ENCODE measurements at places on chromosomes 16 and 17.

- DNase-seq: no peak
Measured at GRCh38 chr16:70470927-70471341, 16.5 kb downstream of the FCSK start.

DNA sequence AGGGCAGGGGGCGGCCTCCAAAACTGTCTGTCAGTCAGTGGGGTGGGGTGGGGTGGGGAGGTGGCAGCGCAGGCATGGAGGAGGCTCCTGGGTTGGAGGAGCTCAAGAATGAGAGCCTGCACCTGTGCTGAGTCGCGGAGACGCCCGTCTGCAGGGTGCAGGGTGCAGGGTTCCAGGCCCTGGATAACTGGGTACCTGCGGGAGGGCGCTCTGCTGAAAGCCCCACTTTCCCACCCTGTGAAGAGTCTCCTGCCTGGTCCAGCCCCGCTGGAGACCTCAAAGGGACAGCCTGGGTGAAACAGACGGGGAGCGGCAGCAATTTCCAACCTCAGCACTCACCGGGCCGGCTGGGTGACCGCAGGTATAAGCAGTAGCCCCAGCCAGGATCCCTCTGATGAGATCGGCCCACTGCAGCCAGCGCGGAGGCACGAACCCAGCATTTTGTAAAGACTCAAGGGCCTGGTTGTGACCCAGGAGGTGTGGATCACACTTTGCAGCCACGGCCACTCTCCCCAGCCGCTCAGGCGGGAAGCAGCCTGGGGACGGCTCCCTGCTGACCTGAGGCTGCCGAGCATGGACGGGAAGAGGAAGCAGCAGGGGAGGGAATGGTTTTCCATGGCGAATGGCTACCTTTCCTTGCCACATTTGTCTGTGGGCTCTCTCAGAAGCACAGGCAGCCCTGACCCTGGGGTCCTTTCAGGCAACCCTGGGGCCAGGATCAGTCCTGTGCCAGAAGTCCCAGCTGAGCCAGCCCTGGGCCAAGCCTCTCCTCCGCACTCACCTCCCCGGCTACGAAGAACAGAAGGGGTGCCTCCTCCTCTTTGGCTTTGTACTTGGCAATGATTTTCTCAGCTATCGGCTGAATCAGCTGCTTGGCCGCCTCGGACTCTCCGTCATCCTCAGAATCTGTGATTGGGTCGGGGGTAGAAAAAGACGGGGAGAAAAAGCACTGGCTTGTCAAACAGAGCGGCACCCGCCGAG lies 21.0 kb downstream of the MRM3 start:
- DNase-seq: no peak

- no peak for DNase-seq
Measured at GRCh38 chr16:51719376-51719775, 568.3 kb upstream of the SALL1 start.

GRCh38 chr17:76141212-76142038 lies at the start of gene FOXJ1:
Gene FOXJ1 (minus strand): TSS chr17:76141245. CDS start chr17:76140395, 850 bp downstream.
- DNase-seq: peak; percentile 83

DNA sequence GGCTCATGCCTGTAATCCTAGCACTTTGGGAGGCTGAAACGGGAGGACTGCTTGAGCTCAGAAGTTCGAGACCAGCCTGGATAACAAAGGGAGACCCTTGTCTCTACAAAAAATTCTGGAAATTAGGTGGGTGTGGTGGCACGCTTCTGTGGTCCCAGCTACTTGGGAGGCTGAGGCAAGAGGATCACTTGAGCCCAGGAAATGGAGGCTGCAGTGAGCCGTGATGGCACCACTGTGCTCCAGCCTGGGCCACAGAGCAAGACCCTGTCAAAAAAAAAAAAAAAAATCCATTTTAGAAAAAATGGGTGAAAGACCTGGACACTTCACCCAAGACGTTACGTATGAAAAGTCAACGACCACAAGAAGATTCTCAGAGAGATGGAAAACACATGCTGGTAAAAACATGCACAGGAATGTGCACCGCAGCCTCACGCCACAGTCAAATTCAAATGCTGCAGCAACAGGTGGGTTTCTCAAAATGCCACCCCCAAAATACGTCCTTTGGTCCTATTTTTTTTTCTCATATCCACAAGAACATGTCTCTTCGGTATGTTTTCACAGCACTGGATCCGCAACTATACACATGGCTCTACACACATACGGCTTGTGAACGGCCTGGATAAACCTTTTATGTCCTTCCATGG lies 17.1 kb downstream of the CSNK1D start:
- no peak for DNase-seq

GRCh38 chr17:27741361-27741861 lies 58.9 kb downstream of the NOS2 start:
- DNase-seq: no peak

DNA sequence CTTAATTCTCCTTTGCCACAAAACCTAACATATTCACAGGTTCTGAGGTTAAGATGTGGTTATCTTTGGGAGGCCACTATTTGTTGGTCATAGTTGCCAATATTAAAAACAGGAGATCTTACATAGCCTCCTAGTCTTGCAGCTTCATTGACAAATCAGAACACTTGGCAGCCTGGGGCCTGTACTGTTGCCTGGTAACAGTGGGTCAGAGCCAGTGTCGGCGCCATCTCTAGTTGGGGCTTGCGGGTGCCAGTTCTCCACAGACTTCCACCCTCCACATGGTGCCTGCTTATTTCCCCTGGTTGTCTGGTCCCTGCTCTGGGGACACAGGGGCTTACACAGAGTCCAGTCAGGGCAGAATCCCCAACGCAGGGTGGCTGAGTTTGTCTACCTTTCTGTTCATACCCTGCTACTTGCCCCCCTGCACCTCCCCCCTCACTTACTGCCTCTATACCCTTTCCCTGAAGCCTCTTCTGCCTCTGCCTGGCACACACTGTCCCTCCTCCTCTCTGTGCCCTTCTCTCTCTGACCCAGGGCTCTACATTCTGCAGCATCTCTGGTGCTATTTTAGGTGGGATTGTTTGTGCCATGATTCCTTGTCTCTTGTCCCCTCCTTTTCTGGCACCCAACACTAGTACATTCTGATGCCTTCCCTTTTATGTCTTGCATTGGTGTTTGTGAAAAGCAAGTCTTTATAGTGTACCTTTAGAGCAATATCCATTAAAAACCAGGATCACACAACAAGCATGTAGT lies 13.4 kb downstream of the EPN2 start:
- DNase-seq: no peak

DNA sequence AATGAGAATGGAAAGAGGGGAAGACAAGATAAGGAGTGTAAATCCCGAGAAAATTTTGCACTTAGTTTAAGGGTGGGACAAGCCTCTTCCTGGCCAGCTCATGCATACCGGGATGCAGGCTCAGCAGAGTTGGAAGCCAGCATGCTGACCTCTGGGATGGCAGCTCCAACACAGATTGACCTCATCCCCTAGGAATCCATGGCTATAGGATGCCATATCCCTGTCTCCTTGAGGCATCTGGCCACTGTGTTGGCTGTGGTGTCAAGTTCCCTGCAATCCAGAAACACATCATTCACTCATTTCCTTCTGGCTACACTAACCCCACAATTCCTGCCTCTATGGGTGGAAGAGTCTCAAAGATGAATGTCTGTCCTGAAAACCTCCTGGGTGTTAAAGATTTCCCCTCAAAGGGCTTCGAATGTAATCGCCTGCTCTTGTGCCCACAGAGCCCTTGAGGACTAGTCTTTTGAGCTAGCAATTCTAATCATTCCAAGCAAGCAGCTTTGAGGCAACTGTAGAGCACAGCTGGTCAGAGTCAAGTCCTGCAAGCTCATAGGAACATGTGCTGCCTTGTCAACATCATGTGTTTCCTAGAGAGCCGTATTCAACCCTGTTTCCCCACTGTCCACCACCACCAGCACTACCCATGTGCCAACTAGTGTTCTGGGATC lies 141.4 kb downstream of the PMP22 start:
- no peak for DNase-seq

DNA sequence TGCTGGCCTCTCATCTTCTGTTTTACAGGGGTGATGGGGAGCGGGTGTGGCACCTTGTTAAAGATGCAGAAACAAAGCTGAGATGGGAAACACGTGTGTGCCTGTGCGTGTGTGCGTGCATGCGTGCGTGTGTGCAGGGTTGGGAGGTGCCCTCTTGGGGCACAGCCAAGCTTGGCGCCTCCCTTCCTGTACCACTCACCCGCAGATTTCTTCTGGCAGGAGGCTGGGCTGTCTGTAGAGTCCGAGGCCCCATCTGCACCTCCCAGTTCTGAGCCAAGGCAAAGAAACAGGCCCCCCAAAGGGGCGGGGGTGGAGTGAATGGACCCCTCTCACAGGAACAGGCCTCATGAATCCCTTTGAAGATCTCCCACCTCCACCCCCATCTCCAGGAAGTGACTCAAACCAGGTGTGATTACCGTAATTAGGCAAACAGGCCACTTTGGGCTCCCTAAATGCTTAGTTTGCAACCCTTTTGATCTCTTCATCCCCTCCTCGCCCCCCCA lies 20.9 kb downstream of the TNS4 start:
- DNase-seq: peak; percentile 37

DNA sequence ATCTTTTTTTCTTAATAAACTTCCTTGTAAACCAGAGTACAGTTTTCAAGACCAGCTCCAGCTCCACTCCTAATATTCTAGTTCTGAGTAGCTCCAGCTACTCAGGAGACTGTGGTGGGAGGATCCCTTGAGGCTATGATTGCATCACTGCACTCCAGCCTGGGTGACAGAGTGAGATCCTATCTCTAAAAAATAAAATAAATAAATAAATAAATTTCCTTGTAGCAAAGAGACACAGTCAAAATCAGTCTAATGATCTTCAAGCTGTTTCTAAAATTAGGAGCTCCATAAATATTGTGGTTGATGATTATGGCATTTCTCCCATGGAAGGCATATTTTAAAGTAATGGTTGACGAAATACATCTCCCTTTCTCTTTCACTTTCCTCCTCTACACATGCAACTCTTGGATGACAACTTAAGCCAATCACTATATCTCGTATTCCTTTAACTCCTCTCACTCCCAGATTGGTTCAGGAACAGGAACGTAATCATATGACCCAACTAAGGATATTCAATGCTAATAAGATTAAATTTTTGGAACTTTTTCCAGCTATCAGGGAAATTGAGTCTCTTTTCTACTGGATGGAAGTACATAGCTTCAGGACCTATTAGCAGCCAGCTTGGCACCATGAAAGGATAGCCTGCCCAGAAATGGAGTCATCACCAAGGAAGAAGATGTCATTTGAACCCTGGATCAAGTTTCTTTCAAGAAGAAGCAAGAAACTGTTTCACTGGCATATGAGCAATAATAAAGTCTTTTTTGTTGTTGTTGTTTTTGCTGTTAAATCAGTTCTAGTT lies 42.1 kb upstream of the TAOK1 start:
- DNase-seq: no peak

DNA sequence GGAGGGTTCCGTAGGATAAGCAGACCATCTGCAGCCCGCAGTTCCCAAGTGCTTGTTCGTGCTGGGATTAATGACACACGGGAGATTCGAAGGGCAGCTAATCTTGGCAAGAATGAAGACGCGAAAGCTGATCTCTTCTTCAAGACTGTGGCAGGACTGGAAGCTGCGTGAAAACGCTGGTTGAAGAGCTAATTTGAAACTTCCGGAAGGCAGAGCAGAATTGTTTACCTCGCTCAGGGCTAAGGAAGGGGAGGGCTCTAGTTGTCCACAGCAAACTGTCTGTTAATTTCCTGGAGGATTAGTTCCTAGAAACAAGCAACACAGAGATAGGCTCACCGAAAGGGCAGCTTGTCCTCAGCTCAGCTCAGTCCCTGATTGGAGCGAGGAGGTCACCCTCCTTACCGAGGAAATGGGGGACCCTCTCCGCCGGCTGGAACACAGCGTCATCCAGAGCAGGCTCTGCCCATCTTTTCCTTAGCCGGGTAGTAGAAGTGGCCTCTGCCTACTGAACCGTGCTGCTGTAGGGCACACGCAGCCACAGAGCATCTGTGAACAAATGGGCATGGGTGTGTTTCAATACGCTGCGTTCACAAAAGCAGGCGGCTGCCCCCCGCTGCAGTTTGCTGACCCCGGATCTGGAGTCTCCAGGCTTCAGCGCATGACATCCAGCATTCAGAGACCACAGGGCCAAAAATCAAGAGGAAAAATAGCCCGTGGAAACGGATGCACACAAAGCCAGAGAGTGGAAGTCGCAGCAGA lies 16.7 kb upstream of the BAIAP2 start:
- DNase-seq: no peak

DNA sequence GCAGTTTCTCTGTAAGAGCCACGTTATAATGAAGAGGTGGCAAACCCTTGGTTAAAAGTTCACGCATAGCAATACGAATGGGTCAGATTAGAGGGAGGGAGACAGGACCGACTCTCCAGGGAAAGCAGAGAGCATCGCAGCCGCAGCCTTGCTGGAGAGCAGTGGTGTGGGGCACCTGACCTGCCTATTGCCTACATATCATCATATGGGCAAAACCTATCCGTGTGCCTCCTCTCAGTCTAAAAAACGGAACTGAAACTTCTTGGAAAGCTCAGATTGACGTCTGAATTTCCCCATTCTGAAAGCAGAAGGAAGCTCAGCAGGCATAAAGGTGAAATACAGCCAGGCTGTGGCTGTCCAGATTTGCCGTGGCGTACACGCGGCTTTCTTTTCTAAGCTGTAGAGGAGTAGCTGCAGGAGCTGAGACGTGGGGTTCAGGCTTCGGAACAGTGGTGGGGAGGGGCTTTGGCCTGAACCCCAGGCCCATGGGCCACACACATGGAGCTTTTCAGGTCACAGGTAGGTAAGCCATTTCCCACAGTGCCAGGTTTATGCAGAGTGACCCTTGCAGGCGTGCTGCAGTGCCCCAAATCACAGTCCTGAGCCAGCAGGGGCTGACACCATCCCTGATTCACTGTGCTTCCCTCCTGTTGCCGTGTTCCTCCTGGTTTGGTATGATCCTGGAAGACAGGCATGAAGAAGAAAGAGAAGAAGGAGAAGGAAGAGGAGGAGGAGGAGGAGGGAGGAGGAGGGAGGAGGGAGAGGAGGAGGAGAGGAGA lies 41.6 kb upstream of the TNRC6C start:
- DNase-seq: no peak

- no peak for DNase-seq
Measured at GRCh38 chr16:2785101-2785991, 2.0 kb downstream of the PRSS33 start.

DNA sequence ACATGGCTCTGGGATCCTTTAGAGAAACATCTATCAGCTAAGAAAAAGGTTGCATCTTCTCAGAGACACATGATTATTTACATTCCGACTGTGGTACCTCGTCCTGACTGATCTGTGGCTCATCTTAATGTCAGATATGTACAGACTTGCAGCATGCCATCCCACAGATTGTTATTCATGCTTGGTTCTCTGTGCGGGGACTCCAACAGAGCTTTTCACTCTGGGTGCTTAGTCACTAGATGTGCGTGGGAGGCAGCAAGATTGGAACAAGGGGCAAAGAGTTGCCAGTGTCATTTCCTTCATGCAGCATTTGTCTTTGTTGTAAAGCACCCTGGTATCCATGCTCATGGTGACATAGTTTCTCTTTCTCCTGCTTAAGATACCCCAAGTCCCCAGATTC lies 179.1 kb upstream of the CACNG5 start:
- DNase-seq: no peak
